ENCODE measurements at places on chromosomes 3 and 15. TPM values are rescaled to one million over a fixed set of nuclear protein-coding genes. Genes with fewer than 3 reads are reported as not detected.

The GOLGA6A gene
- 0.06 TPM for total RNA-seq

The ISLR2 gene
- 1.1 TPM for total RNA-seq

The SOX2 gene
- total RNA-seq: 0.13 TPM

The LRRC34 gene
- total RNA-seq: 4.0 TPM

GRCh38 chr3:11457135-11457534 is 184.9 kb downstream of the ATG7 start:
- no peak for DNase-seq
- H3K4me1 ChIP-seq: no peaks in the 10 kb centered on the region
- H3K4me3 ChIP-seq: no peak overlapping the region

DNA sequence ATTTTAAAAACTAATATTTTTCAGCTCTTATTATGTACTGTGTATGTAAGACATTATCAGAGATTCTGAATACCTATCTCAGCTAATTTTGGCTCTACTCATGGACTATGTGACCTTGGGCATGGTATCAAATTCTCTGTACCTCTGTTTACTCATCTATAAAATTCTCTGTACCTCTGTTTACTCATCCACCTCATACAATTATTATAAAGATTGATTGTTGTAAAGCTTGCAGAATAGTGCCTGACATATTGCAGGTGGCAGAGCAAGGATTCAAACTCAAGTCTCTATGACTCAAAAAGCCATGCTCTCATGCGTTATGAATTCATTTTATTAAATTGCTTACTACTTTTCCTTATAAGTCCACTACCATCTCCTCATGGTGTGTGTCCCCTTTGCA is 151.9 kb upstream of the ARL6 start:
- H3K4me1 ChIP-seq: no peaks in the 10 kb centered on the region
- H3K36me3 ChIP-seq: no peaks in the 10 kb centered on the region
- H3K27me3 ChIP-seq: no peaks in the 10 kb centered on the region
- no peak for DNase-seq
- H3K27ac ChIP-seq: no peak overlapping the region
- no peak overlapping the region for H3K4me3 ChIP-seq

- H3K27me3 ChIP-seq: no peaks in the 10 kb centered on the region
- DNase-seq: peak; percentile 35
- no peak overlapping the region for H3K4me3 ChIP-seq
- H3K36me3 ChIP-seq: no peaks in the 10 kb centered on the region
- no peaks in the 10 kb centered on the region for H3K4me1 ChIP-seq
These were observed 40.7 kb downstream of the SNRK start for GRCh38 chr3:43326891-43327581.

- DNase-seq: peak; percentile 90
- no peaks in the 10 kb centered on the region for H3K27me3 ChIP-seq
- H3K4me1 ChIP-seq: peaks cover 9% of the 10 kb centered on the region
- H3K36me3 ChIP-seq: no peaks in the 10 kb centered on the region
- no peak overlapping the region for H3K4me3 ChIP-seq
- H3K27ac ChIP-seq: peak overlapping the region; percentile 63
These were observed 56.1 kb upstream of the KIF23 start for GRCh38 chr15:69357773-69358771.

- no peaks in the 10 kb centered on the region for H3K4me1 ChIP-seq
- no peak overlapping the region for H3K4me3 ChIP-seq
- H3K27ac ChIP-seq: no peak overlapping the region
- DNase-seq: no peak
- H3K36me3 ChIP-seq: no peaks in the 10 kb centered on the region
These were observed 11.9 kb downstream of the CERS3 start for GRCh38 chr15:100516643-100517512.

DNA sequence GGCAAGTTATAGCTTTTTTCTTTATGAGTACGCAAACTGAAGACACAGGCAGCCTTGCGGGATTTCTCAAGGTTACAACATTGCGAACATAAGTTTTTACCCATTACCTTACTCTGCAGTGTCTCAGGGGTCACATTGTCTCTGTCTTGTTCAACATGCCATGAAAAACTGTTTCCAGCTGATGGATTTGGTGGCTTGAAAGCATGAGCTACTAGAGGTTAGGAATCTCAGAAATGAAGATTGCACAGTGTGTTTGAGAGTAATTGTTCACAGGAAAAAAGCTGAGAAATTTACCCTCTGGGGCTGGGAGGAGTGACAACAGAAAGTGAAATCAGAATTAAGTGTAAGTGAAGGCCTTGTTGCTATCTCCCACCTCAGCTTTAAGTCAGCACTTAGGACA is 568.6 kb downstream of the TAFA4 start:
- no peak overlapping the region for H3K27ac ChIP-seq
- H3K4me3 ChIP-seq: no peak overlapping the region
- H3K36me3 ChIP-seq: no peaks in the 10 kb centered on the region
- H3K27me3 ChIP-seq: no peaks in the 10 kb centered on the region

DNA sequence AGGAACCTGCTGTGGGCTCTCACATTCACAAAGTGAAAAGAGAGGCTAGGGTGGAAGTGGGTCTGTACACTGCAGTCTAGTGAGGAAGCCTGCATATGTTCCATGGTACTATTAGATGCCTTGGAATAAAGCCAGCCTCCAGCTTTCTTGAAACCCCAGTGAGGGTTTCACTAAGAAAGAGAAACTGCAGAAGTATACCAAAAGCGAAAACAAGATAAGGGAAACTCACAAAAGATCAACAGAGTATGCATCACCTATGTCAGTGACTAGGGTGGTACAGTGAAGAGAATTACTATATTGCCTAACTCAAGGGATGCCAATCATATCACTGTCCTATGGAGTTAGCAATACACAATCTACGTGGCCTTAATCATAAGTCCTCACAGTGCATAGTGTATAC is 212.5 kb upstream of the GADL1 start:
- no peak overlapping the region for H3K27ac ChIP-seq
- no peak overlapping the region for H3K4me3 ChIP-seq
- H3K27me3 ChIP-seq: no peaks in the 10 kb centered on the region

- no peaks in the 10 kb centered on the region for H3K4me1 ChIP-seq
- no peaks in the 10 kb centered on the region for H3K36me3 ChIP-seq
- H3K27ac ChIP-seq: no peak overlapping the region
- H3K4me3 ChIP-seq: no peak overlapping the region
These were observed 107.9 kb upstream of the DLG1 start for GRCh38 chr3:197406266-197406665.

All from kidney (tissue), 22 donors.